ENCODE measurements at places on chromosomes 13 and 19.

DNA sequence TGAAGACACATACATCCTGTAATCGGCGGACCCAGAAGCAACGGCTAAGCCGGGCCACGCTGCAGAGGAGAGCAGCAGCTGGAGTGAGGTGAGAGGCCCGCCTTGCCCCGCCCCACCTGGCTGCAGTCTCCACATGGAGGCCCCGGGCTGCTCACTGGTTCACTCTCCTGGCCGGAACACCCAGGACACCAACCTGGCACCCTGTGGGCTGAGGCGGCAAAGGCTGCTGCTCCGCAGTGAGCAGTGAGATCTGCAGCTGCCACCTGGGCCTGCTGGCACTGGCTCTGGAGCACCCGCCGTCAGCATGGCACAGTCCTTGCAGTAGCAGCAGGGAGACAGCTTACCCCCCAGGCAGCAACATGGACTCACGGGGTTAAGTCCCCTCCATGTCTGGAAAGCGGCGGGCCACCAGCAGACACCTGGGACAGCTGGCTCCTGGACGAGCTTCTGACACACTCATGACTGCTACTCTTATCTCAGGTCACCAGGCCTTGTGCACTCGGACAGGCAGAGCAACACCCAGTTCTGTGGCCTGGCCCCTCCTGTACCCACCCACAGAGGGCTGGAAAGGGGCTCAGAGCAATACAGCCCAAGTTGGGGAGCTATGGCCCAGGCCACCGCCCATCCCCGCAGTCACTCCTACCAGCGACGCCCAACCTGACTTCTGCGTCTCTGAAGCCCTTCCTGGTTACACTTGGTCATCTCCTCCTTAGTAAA, 13.2 kb upstream of the KPTN start:
- no peak for DNase-seq

- no peak for DNase-seq
Observed at GRCh38 chr13:26255691-26256277, 1.9 kb downstream of the CDK8 start.

- no peak for DNase-seq
Observed at GRCh38 chr19:54207676-54207982, 7.0 kb downstream of the RPS9 start.

GRCh38 chr19:14402332-14403144, 16.6 kb downstream of the DDX39A start:
- DNase-seq: no peak

DNA sequence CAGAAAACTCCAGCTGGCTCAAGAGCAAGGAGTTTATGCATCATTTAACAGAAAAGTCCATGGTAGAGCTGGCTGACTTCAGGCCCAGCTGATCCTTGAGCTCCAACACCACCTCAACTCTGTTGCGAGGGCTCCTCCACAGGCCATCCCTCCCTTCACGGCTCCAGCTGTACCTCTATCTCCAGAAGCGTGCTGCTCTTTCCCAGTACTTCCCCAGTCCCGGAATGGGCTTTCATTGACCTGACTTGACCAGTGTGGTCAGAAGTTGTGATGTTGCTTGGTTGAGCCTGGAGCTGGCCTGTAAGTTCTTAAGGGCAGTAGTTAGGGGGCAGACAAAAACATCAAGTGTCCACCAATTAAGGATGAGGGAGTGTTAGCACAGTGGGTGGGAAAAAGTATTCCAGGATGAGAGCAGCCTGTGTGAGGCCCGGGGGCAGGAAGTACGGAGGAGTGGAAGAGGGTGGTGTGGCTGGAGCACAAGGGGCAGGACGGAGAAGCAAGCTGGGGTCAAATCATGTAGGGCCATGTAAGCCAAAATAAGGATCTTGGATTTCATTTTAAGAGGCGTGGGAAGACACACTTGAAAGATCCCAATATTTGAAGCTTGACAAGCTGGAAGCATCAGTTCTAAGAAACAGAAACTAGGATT, 24.0 kb downstream of the SKA3 start:
- DNase-seq: no peak

DNA sequence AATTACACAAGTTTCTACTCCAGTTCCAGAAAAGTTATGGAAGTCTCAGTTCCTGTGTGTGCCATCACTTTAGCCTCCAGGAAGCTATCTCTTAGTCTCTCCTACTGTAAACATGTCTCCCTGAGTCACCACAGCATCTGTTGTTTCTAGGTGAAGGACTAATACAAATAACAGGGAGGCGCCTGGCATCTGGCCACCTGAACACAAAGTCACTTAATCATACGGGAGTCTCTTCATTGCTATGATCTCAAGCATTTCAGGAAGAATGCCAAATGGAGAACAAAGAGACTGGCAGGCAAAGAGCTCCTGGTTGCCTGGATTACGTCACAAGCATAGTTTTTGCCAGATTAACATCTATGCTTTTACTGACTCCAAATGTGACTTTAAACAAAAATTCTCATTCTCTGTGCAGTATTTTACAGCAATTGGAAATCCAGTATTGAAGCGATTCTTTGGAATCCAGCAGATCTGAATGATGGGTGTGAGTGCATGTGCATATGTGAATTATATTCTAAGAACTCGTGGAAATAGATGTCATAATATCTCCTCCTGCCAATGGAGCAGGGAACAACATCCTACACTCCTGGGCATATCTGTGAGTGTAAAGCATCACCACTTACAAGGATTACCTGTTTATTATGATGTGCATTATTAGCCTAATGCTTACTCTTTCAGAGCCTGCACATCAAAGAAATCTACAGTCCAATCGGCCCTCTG, 572.8 kb downstream of the PCDH9 start:
- DNase-seq: no peak

DNA sequence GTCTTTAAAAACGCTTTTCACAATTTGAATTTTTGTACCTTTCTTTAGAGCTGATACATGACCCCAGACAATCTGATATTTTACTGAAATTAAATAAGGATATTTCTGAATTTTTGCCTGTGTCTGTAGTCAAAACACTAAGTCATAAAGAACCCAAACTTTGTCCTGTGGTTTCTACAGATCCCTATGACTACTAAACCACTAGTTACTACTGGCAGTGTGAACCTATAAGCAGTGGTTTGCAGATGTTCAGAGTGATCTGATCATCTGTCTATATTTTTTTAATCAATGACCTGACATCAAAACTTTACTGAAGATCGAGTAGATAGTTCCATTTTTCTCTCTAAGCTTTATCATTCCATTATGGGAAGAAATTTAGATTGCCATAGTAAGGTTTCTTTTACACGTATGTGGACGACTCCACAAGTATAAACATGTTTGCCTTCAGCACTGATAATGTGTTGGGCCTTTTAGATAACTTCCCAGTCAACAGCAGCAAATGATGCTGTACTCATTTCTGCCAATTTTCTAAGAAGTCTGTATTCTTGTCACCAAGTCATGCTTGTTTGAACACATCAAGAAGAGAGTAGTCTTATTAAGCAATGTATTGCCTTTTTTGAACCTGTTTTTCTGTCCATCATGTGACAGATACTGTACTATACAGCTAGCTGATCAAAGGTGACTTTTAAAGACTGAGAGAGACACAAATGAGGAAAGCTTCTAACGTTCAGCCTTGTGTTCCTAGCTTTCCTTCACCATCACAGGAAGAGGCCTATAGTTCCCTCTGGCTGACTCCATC, 21.8 kb downstream of the POLR1D start:
- DNase-seq: no peak

GRCh38 chr19:14116918-14117578, 514 bp downstream of the PRKACA start:
- DNase-seq: no peak

DNA sequence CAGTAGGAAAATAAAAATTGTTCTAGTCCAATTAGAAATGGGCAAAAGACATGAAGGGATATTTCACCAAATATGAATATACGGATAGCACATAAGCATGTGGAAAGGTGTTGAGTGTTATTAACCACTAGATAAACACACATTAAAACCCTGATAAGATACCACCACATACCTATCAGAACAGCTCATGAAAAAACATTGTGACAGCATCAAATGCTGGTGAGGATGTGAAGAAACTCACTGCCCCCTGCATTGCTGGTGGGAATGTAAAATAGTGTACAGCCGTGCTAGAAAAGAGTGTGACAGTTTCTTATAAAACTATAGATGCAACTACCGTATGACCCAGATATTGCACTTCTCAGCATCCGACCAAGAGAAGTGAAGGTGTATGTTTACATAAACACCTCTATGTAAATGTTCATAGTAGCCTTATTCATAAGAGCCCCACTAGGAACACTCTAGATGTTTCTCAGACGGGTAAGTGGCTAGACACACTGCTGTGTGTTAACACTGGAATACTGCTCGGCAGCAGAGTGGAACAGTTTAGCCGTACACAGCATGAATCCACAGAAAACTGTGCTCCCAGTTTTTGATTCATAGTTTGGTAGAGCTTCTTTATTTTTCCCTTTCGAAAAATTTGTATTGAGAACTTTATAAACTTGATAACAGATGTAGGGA, 321.1 kb downstream of the MYO16 start:
- DNase-seq: no peak

DNA sequence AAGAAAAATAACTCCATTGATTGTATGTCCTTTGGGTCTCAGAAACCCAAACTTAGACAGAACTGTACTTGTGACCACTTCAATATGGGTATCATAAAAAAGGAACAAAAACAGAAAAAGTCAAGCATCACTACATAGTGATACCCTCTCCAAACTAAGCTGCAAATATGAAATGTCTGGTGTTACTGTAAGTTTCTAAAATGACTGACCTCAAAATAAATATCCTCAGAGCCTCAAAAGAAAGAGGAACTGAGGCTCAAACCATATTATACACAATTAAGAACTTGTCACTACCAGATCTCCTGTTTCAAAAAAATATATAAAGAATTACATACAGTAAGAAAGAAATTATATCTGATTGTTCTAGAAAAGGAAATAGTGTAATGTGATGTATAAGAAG, 787.9 kb upstream of the KLHL1 start:
- DNase-seq: no peak

DNA sequence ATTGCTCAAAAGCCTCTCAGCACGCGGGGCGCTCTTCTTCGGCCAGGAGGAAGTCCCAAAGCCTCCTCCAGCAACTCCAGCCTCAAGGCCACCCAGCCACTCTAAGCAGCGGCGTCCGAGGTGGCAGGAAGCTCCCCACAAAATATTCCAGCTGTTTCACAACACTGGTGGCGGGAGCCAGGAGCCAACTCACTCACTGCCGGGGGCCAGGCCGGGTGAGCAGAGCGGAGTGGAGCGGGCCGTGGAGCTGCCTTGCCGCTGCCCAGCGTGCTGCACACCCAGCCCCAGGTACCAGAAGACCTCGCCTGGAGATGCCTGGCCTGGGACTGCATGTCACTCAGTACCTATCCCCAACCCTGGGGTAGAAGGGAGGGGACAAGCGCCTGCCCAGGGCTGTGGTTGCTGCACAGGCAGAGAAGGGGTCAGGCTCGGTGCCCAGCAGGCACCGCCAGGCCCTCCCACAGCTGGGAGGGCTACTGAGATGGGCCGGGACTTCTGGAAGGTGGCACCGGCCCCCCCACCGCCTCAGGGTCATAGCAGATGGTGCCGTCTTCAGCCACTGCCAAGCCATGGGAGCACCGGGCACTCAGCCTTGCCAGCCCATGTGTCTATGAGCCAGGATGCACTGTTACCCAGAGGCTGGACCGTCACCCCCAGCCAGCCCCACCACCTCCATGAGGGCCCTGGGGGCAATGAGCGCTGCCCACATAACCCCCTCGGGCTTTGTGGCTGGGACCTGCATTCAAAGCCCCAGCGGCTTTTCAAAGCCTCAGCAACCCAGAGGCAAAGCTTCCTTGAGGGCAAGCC, 59.2 kb downstream of the MLLT1 start:
- no peak for DNase-seq

DNA sequence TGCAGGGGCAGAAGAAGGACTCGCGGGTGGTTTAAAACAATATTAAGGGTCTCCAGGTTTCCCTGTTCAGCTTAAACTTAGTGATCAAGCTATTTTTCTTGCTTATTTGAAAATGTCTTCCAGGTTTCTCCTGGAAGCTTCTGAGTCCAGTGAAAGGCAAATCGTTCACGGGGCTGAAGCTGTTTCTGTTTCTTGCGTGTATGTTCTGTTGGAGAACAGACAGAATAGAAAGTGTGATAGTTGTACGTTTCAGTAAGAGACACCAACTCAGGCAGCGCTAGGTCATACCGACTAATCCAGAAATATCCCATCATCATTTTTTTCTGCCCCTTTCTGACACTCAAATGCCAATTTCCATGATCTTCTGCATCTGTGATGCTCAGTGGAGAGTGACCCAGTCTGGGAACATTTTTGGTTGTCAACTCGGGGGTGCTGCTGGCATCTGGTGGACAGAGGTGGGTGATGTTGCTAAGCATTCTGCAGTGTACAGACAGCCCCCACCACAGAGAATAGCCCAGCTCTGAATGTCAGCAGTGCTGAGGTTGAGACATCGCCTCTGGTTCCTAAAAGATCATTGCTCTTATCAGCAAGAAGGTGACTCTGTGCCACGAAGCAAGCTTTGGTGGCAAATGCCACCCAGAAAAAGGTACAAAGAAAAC, 4.3 kb downstream of the KLF2 start:
- no peak for DNase-seq

- DNase-seq: peak; percentile 81
Observed at GRCh38 chr13:50529154-50529882, 314.2 kb downstream of the DLEU7 start.

DNA sequence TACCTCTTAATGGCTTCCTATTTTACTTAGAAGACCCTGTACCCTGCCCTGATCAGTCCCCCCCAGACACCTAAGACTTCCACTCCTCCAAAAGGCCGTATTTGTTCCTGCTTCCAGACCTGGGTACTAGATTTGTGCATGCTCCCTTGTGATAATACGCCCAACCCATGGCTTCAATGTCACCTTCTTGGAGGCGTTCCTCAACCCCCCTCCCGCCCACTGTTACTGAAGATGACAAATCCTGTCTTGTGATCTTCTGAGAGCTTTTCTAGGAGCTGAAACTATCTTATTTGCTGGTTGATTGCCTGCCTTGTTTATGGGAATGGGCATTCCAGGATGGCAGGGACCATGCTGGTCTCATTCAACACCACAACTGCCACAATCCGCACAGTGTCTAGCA, 9.4 kb downstream of the SLC25A23 start:
- no peak for DNase-seq

- no peak for DNase-seq
Observed at GRCh38 chr13:70014337-70014736, 93.3 kb upstream of the ATXN8OS start.

GRCh38 chr19:32343550-32344262, 1.7 kb upstream of the ZNF507 start:
- DNase-seq: no peak

- DNase-seq: no peak
Observed at GRCh38 chr19:54297759-54298305, 15.1 kb downstream of the LILRA5 start.

GRCh38 chr13:90027409-90027808, 1320.1 kb upstream of the MIR17HG start:
- DNase-seq: no peak

GRCh38 chr13:30486230-30487074, 20.7 kb upstream of the HMGB1 start:
- no peak for DNase-seq

Measured in COLO829 (cell line).